NCI-H187 treated with DMSO at 0.1 percent for 48 hours (cell line): ENCODE measurements at places on chromosomes 4 and X.
A peak's percentile ranks its signal among the peaks of the same experiment; 100 is the strongest.

GRCh38 chrX:130575831-130576389 is 174.1 kb downstream of the RBMX2 start:
- DNase-seq, result no peak

GRCh38 chr4:16794816-16795445 is 103.5 kb downstream of the LDB2 start:
- DNase-seq, result no peak

DNA sequence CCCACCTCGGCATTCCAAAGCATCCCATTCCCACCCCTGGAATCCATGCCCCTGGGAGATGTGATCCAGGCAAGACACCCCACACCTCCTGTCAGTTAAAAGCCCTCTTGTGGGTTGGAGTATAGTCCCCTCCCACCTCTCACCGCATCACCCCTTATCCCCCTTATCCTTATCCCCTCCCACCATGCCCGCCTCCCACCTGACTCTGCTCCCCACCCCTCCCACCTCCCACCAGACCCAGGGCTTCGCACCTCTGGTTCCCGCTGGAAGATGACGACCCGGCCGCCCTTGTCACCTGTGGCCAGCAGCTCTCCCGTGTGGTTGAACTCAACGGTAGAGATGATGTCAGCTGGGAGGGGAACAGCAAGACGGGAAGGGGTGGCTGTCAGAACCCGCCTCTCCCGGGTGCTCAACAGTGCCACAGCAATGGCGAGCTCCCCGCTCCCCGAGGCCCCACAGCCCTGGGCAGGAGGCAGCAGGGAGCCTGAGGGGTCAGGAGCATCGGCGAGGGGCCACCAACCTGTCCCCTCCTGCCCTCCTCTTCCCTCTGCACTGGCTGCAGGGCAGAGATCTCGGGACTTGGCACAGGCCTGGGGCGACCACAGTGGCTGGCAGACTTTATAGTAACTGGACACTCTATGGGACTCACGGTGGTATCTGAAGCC is 91.5 kb downstream of the PPP2R2C start:
- DNase-seq, result no peak

DNA sequence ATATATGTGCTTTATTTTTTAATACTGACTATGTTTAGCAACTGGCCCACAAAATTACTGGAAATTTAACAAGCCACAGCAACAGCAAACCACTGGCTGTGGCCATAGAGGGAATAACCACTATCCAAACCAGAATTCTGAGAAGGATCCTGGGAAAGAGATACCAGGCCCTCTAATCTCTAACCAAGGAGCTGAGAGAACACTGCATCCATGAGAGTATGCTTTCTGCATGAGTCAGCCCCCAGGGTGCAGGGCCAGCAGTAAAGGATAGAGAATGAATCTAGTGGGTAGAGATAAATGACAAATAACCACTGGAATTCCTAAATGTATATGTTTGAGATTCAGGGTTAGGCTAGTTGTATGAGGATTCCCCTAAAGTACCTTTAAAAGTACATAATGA is 221.8 kb downstream of the KIT start:
- no peak for DNase-seq

DNA sequence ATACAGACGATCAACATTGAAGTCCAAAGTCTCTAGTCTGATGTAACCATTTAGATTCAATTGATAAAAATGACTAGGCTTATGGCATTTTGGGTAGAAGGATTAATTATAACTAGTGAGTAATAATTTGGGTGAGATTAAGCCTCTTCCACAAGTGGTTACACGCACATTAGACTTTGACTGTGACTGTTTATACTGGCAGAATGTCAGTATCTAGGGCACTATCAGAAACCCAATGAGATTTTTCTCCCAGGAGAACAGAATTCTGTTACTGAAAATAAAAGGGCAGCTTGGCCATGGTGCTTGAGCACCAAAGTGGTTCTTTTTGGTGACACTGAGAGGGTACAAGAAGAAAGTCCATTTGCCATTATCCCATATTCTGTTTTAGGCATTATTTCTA is 3.3 kb downstream of the PLS3 start:
- no peak for DNase-seq

DNA sequence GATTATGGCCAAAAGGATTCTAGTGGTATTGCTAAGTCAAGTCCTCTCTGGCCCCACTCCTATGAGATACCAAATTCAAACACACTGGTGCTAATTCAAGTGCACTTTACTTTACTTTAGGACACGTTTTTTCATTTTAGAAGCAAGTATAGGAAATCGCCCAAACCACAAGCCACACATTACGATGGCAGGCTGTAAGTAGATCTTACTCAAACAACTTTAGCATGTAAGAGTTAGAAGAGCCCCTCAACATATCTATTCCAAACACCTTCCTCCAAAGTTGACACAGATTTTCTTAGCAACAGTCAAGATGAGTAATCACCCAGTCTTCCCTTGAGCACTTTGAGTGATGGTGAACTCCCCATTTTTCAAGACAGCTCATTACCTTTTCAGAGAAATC is 43.6 kb downstream of the DRD5 start:
- peak; percentile 73 for DNase-seq

DNA sequence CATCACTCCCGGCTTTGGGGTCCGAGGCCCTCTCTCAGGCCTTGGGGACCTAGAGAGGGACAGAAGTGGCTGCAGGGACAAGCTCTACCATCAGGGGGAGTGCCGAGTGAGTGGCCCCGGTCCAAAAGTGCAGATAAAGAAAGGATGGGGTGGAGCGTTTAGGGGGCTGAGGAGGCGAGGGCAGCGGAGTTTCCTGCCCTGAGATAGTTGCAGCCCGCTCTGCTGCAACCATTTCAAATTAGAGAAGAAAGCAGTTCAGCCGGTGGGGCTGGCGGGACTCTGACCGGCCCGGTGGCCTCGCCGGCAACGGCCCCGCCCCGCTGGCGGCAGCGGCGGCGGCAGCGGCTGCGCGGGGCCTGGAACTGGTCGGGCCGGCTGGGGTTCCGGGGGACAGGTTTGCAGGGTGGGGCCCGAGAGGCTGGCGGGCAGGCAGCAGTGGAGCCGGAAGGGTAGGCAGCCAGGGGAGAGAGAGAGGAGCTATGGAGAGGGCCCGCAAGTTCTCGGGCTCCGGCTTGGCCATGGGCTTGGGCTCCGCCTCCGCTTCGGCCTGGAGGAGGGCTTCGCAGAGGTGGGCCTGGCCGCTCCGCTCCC is 7.6 kb downstream of the DLG3 start:
- DNase-seq, result no peak

DNA sequence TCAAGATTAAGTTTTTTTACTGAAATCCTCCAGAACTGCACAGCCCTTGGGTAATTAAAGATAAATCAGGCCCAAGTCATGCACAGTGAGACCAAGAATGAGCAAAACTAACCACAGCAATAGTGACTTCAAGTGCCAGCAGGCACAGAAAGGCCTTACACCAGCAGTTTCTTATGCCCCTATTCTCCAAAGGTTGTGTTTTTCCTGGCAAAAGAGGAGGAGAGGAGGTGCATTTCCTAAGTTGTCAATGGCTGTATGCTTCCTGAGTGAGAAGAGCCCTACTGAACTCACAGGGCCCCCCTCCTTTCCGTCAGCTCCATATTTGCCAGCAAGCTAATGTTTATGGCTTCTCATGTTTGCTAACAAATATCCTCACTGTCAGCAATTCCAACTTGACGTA is 418.7 kb upstream of the INTU start:
- no peak for DNase-seq

DNA sequence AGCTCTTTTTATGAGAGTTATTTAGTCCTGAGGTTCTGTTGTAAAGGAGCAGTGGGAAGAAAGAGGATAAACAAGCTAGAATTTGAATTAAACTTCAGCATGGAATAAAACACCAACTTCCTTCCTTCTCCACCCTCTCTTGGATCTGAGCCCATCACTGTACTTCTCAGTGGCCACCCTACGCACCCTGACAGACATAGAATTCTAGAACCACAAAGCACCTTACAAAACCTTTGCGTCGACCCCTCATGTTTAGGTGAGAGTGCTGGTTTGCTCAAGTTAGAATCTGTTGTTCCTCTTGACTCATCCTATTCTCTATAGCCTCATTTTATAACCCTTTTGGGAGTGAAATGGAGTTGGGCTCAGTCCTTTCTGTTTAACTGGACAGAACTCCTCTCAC is 84.6 kb upstream of the RPL34 start:
- no peak for DNase-seq
